NCI-H524 (cell line): ENCODE measurements at places on chromosomes 5 and 9.

- DNase-seq: no peak
These were observed 338.2 kb downstream of the NPR3 start for GRCh38 chr5:33049298-33049697.

DNA sequence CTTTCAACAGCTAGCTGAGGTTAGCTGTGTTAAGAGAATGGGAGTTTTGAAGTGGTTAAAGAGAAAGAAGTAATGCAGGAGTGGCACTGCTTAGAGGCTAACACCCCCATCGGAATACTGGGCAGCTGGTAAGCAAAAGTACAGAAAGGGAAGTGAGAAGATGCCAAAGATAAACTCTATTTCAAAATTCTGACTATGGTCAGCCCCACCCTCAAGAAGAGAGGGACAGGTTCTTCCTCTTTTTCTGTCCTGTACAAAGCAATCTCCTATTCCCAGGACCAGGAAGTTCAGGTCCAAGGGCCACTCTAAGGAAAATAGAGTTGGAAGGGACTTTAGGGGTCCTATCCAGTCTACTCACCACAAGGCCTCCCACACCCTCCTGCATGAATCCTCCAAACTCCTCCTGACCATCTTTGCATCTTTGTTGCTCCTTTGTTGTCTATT is 45.9 kb upstream of the JAK2 start:
- DNase-seq: no peak

DNA sequence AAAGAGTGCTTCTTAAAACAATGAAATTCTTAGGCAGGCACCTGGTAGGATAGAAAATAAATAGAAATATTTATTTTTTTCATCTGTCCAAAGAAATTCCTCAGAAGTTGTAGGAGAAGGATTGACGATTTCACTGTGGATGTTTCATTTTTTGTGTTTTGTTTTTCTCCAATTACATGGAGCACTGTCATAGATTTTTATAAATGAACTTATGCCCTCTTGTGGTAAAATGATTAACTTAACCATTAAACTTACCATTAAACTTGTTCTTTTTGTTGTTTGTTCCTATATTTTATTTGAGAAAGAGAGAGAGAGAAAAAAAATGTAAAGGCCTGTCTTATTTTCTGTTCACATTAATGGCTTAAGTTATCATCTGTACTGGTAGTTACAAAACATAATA is 339.2 kb downstream of the PRR16 start:
- no peak for DNase-seq

- peak; percentile 73 for DNase-seq
These were observed 1.4 kb upstream of the GABRB2 start for GRCh38 chr5:161547738-161548486.

- peak; percentile 88 for DNase-seq
These were observed 27.0 kb upstream of the FRRS1L start for GRCh38 chr9:109193974-109194556.

DNA sequence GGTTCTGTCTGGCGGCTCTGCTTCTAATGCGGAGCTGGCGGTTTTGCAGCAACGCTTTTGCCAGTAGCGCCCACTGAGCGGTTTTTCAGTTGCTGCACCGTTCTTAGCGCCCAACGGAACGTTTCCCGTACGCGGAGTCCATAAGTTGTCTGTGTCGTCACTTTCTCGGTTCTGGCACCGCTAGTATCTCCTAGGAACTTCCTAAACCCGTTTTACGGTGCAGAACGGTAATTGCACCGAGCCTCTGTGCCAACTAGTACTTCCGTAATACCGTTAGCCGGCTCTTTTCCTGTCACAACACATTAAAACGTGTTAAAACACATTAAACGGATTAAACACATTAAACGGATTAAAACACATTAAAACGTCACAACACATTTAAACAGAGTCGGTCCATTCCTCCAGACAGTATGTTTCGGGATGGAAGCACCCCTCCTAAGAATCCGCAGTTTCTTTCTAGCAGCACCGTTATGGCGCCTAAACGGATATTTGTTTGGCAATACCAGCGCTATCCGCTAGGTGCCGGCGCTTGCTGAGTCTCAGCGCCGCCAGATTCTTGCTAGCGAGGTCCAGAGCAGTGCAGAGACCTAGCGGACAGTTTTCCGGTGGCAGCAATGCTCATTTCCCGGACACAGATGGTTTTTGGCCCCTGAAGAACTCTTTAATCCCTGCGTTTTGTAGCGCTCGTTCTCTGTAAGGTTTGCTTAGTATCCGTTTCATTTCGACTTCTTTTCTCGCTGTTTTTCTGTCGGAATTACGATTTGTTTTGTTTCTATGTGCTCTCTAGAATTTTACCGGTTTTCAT is 45.4 kb downstream of the ANXA2R start:
- DNase-seq: peak; percentile 75

GRCh38 chr5:93591323-93591945 is 8.4 kb downstream of the NR2F1 start:
- no peak for DNase-seq

DNA sequence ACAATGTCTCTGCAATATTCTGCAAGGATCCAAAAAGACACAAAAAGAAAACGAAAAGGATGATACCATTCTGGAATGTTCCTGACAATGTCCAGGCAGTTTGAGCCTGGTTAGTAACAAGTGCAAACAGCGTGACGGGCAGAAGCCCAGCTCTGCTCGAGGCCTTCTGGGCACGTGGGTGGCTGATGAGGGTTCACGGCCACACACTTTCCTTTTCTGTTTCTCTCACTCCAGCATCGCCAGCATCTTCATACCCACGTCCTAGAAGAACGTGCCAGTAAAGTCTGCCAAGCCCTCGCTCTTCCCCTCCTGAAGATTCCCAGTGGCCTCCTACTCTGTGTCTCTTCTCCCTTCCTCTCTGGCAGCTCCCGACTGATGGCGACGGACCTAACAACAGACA is 36.7 kb downstream of the COL23A1 start:
- no peak for DNase-seq

DNA sequence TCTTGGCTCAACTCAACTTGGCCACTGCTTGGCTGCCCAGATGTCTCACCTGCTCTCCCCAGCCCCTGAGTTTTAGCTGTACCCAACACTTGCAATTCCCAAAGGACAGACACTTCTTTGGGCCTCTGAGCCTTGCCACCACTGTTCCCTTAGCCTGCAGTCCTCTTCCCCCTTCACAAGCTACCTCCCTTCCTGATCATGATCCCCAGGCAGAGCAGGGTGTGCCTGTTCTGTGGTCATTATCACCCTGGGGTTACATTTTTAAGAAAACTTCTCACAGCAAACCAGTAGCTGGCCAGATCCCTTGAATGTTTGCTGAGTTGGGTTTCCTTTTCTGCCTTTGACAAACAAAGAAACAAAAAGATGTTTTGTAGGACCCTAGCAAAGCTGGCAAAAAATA is 87.5 kb upstream of the PRRC1 start:
- DNase-seq: no peak

- no peak for DNase-seq
These were observed 23.3 kb upstream of the STOM start for GRCh38 chr9:121393318-121393717.

GRCh38 chr5:1801222-1801966 is at the start of gene NDUFS6:
Gene NDUFS6 (plus strand): TSS chr5:1801407. CDS start chr5:1801418, 11 bp downstream.
- peak; percentile 67 for DNase-seq

DNA sequence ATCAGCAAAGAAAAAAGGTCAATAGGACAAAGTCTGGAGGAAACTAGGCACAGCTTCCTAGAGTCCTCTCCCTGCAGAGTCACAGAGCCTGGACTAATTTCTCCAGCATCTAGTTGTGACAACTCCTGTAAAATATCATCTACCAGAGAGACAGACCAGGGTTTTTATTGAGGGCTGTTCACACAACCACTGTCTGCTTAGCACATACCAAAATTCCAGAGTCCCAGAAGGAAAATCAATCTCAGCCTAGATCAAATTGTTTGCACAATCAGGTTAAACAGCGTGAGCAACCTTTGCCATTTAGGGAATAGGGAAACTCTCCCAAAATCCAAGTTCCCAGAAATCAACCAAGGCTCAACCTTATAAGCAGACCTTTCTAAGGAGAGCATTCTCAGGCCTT is 190.3 kb downstream of the SYK start:
- no peak for DNase-seq

GRCh38 chr5:149798466-149798865 is 68.4 kb downstream of the PPARGC1B start:
- DNase-seq: no peak

- no peak for DNase-seq
These were observed 56.4 kb upstream of the DHFR start for GRCh38 chr5:80711216-80711615.

- no peak for DNase-seq
These were observed 37.6 kb upstream of the STX17 start for GRCh38 chr9:99868845-99869244.

GRCh38 chr5:138955671-138956295 is 80.6 kb upstream of the LRRTM2 start:
- DNase-seq: no peak

- DNase-seq: no peak
These were observed 248.0 kb downstream of the NR3C1 start for GRCh38 chr5:143155455-143155854.

DNA sequence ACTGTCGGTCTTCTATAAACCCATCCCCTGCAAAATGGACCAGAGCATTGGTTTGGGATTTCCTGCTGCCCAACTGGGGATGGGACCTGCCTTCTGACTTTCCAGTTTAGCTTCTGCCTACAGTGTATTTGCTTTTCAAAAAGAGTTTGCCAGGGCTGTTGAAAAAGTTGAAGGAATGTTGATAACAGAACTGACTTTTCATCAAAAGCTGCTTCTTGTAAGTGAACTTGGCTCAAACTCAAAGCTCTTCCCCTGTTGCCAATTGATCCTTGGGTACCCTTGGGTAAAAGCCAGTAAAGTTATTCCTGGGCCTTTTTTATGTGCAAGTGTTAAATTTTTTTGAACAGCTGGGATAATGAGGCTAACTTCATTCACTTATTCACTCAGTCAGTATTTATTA is 142.9 kb upstream of the SLC30A5 start:
- DNase-seq: no peak

DNA sequence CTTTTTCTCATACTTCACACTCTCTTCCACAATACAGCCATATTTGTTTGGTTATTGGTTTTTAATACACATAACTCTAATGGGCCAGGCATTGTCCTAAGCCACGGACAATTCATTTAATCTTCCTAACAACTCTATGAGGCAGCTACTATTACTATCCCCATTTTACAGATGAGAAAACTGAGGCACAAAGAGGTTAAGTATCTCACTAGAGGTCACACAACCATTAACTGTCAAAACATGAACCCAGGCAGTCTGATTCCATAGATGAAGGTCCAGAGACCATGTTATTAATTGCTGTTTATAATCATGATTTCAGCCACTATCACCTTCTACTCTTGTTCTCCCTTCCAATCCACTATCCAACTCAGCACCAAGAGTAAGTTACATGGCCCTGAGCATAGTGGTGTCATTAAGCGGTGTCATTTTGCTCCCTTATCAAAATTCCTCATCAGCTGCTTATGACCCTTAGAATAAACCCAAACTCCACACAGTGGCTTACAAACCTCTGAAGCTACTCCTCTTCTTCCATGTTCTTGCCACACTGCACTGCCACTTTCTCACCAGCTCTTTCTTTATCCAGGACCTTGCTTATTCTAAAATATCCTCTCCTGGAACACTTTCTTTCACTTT is 22.7 kb downstream of the CLINT1 start:
- DNase-seq: no peak

GRCh38 chr5:139155333-139155732 is 42.8 kb downstream of the SIL1 start:
- peak; percentile 72 for DNase-seq

DNA sequence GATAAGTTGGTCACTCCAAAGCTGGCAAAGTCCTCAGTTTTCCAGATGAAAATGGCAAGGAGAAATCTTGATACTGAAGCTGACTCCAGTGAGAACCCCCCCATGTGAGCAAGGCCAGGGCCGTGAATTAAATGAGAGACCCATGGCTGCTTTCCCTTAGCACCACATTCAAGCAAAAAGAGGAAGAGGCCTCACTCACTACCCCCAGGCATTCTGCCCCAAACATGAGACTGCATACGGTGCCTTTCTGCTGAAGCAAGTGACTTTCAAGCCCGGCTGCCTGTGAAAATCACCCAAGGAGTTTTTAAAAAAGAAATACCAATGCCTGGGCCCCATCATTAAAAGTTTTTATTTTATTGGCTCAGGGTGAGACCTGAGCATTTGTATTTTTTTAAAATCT is 66.9 kb downstream of the TMEM252 start:
- no peak for DNase-seq

GRCh38 chr9:16885931-16886330 is 15.5 kb upstream of the BNC2 start:
- DNase-seq: no peak

GRCh38 chr5:163914910-163915309 is 409.5 kb downstream of the MAT2B start:
- peak; percentile 98 for DNase-seq

- DNase-seq: no peak
These were observed 450.1 kb upstream of the ACTBL2 start for GRCh38 chr5:57932761-57933160.

GRCh38 chr9:12698266-12698665 is 5.1 kb downstream of the TYRP1 start:
- no peak for DNase-seq

- DNase-seq: no peak
These were observed 271.7 kb upstream of the TLE4 start for GRCh38 chr9:79300068-79300467.

GRCh38 chr5:154215571-154216325 is 25.2 kb downstream of the GALNT10 start:
- DNase-seq: peak; percentile 9

DNA sequence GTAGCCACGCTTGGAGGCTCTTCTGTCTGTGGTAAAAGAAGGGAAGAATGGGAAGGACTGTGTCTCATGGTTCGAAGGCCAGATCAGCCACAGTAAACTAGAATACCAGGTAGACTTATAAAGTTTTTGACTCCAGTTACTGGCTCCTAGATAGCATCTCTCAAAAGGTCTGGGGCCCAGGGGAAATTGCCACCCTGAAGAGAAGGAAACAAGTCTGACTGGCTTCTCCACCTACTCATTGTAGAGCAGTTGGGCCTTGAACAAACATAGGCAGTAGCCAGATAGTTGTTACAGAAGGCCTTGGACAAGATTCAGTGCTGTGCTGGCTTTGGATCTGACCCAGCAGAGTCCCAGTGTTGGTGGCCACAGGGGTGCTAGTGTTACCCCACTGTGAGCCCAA is 890.4 kb downstream of the EFNA5 start:
- DNase-seq: no peak

GRCh38 chr5:79436224-79436623 is 77.7 kb downstream of the HOMER1 start:
- DNase-seq: no peak

GRCh38 chr5:122493091-122494021 is 181.3 kb downstream of the SNCAIP start:
- DNase-seq: no peak

GRCh38 chr9:135906291-135907005 is 898 bp downstream of the CAMSAP1 start:
- DNase-seq: no peak

DNA sequence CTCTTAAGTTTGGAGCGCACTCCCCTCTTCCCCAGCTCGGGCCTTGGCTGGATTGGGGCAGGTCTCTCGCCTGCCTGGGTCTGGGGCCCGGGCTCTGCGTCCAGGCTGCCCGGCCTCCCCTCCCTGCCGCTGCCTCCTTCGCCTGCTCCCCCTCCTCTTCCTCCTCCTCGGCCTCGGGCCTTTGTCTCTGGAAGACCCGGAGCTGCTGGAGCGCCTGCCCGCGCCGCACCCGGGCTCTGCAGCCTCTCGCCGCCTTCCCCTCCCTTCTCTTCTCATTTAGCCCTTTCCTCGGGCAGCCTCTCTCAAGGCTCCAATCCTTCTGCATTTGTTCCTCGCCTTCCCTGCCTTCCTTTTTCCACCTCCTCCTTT is 218.5 kb downstream of the C9orf50 start:
- no peak for DNase-seq
